ENCODE measurements at places on chromosomes 1 and 21.

DNA sequence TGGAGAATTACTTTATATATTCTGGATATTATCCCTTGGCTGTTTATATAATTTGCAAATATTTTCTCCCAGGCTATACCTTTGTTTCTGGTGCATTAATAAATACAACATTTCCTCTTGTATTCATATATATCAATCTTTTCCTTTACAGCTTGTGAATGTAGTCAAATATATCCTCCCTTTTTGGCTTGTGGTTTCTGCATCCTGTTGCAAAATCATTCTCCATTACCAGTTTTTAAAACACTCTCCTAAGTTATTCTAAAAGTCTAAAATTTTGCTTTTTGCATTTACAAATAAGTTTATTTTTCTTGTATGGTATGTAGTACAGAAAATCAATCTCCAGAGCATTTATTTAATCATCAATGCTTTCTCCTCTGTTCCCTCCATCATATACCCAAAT, 909.4 kb downstream of the ADGRL2 start:
- DNase-seq: no peak

DNA sequence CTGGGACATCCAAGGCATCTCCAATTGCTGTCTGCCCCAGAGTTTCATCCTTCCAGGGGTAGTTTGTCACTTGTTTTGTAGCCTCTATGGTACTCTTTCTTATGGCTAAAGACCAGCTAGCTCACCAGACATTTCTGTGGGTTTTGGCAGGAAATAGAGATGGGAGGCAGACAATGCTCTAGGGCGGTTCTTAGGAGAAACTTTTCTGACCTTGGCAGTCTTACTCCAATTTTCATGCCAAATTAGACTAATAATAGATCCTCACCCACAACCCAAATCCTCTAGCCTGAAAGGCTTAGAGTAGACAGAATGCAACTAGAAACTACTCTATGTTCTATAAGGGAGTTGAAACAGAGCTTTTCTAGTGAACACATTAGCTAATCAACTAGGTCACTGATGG, 69.8 kb downstream of the LRIG2 start:
- DNase-seq: no peak

- DNase-seq: no peak
Observed at GRCh38 chr1:48039088-48040054, 42.2 kb upstream of the TRABD2B start.

DNA sequence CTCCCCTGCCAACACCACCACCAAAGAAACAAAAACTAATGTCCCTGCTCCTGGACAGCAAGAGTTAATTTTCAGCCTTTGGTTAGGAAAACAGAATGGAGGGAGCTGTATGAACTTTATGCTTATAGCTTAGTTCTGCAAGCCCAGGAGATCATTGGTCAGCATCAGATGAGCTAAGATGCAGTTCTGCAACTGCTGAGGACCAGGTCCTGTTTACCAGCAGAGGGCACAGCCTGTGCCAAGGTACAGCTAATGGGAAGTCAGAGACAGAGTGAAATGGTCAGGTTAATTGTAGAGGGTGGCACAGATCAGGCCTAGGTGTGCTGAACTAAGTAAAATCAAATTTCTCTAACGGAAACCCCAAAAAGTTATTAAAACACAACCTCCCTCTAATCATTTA, 161.3 kb downstream of the ROR1 start:
- no peak for DNase-seq

- DNase-seq: no peak
Observed at GRCh38 chr1:210677533-210677932, 348.8 kb downstream of the HHAT start.

DNA sequence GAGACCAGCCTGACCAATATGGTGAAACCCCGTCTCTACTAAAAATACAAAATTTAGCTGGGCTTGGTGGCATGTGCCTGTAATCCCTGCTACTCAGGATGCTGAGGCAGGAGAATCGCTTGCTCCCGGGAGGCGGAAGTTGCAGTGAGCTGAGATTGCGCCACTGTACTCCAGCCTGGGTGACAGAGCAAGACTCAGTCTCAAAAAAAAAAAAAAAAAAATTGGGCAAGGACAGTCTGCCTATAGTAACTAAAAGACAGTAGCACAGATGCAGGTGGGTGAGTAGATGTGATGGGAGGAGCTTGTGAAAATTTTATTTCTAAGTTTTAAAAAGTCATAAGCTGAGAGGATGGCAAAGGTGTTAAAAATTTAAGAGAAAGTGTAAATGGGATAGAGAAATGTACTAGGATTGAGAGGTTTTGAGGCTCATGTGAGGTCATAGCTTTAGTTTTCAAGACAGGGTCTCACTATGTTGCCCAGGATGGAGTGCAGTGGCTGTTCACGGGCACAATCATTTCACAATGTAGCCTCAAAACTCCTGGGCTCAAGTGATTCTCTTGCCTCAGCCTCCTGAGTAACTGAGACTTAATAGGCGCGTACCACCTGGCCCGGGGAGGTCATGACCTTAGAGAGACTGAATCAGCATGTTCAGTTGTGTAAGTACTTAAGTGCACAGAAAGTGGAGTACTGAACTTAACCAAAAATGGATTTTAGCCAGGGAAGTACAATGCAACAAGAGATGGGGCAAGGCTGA, 33.7 kb downstream of the PTP4A2 start:
- no peak for DNase-seq

DNA sequence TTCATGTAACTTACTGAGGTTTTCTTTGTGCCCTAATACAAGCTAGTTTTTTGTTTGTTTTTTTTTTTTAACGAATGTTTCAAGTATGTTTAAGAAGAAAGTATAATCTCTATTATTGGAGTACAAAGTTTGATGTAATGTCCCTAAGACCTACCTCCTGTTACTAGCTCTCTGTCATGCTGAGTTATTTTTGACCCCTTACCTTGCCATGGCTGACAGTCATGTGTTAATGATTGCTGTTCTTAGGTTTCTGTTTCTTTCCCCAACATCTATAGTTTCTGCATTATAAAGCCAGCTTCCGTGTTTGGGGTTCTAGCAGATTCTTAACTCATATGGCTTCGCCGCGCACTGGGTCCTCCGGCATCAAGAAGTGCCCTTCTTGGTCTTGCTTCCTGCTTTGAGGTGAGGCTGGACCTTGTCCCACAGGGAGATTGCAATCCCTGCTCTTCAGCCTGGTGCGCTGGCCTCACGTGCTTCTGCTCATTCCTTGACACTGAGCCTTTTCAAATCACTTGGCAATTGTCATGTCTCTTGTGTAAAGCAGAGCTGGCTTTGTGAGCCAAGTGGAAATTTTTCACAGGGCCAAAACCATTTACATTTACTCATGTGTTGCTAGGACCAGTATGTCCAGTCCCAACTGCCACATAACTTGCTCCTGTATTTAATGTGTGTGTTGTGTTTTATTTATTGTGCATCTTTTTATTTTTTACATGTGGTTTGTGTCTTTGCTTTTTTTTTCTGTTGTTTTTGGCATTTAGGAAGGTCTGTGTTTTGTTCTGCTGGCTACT, 135.0 kb upstream of the COL6A1 start:
- no peak for DNase-seq

GRCh38 chr1:202255343-202255742, 61.7 kb downstream of the LGR6 start:
- no peak for DNase-seq

- DNase-seq: no peak
Observed at GRCh38 chr1:8015809-8016165, 10.3 kb downstream of the ERRFI1 start.

DNA sequence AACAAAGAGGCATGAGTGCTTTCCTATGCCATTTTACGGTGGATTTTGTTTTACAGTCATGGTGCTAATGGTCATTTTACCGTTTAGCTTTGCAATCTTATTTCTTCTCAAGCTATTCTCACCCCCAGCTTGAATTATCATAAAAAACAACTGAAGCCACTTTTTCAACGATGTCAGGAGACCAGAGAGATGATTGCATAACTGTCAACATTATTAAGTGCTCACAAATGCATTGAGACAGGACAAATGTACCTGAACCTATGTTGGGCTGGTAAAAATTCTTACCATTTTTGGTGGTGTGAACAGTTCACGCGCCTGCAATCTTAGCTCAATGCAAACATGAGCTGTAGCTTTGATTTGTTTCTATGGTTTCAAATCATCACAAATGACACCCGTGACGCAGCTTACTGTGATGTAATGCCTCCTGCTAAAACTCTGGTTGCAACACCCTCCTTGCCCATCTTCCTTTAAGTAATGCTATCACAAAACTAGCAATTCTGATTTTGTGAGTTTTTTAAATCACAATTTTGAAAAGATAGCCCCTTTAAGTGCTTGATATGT, 104.4 kb downstream of the UCHL5 start:
- DNase-seq: peak; percentile 50

- no peak for DNase-seq
Observed at GRCh38 chr21:41217671-41218385, 49.9 kb downstream of the BACE2 start.

GRCh38 chr1:153532181-153532580, 3.6 kb downstream of the S100A6 start:
- DNase-seq: no peak

DNA sequence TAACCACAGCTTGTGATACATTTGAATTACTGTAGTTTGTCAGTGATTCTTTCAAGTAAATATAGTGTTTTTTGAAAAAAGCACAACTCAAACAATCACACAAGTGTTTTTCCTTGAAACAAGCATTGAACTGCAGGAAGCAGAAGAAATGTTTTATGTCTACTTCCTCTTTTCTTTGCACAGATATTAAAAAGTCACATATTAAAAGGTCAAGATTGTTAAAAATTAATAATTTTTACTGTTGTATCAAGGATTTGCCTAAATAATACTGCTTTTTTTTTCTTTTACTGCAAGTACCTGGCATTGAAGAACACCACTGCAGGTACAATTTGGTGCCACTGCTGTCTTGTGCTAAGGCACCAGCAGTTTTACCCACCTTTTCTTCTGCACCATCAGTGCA, 214.2 kb upstream of the C1orf105 start:
- DNase-seq: no peak

- DNase-seq: no peak
Observed at GRCh38 chr1:221992427-221992826, 250.5 kb upstream of the DUSP10 start.

DNA sequence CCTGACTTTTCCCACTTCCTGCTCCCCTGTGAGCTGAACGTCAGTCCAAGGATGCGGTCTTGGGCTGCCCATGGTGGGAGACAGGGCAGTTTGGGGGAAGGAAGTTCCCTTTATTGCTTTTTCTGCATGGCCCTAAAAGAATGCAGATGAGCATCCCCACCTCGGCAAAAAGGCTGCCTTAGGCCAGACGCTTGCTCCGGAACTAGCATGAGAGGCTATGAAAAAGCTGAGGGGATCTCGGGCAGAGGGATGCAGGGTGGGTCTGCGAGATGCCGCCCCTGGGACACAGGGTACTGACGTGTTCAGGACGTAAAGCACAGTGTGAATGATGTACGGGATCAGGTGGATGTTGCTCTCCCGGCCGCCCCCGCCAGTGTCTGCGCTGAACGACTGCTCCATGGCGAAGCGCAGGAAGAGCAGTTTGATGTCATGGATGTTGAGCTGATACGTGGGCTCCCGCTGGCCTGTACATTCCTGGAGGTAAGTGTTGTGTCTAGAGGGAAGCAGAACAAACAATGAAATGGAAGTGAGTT, 125.8 kb downstream of the UBR4 start:
- DNase-seq: no peak

GRCh38 chr1:66770694-66771093, 18.4 kb downstream of the DYNLT5 start:
- peak; percentile 22 for DNase-seq

GRCh38 chr21:44374601-44375280, 21.3 kb downstream of the TRPM2 start:
- no peak for DNase-seq

DNA sequence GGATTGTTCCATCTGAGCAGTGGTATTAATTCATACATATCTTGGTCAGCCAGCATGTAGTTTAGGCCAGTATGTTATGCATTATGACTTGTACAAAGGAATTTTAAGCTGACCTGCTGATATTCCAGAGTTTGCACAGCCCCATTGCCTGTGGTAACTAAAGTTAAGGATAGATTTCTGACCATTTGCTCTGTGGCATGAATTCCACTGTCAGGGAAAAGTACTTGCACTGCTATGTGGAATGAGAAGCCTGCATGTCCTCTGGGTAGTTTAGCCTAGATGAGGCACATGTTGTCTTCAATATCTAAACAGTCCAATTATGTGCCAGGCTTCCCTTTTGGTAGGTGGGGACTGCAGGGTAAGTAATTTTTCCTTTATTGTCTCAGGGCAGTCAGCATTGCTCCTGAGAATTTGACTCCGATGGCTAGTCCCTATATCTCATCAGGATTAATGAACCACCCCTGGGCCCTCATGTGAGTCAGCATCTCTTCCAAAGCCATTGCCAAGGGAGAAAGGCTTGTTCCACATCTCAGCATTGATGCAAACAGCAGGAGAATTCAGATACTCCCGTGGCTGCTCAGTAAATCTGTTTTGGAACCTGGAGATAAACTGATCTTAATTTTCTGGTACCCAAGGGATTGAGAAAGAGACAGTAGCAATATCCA, 30.2 kb downstream of the NEK7 start:
- no peak for DNase-seq

DNA sequence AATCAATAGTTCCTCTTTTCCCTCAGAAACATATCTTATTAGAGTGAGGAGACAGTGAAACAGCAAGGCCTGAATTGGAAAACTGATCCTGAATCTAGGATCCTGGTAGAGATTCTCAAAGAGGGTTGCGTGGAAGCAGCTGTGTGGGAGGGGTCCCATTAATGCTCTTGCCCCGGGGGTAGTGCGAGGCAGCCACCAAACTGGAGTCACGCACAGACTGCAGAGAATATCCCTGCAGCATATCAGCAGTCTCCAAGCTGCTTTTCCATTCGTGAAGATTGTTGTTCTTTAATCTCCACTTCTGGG, 150.1 kb downstream of the DISC1 start:
- DNase-seq: no peak

DNA sequence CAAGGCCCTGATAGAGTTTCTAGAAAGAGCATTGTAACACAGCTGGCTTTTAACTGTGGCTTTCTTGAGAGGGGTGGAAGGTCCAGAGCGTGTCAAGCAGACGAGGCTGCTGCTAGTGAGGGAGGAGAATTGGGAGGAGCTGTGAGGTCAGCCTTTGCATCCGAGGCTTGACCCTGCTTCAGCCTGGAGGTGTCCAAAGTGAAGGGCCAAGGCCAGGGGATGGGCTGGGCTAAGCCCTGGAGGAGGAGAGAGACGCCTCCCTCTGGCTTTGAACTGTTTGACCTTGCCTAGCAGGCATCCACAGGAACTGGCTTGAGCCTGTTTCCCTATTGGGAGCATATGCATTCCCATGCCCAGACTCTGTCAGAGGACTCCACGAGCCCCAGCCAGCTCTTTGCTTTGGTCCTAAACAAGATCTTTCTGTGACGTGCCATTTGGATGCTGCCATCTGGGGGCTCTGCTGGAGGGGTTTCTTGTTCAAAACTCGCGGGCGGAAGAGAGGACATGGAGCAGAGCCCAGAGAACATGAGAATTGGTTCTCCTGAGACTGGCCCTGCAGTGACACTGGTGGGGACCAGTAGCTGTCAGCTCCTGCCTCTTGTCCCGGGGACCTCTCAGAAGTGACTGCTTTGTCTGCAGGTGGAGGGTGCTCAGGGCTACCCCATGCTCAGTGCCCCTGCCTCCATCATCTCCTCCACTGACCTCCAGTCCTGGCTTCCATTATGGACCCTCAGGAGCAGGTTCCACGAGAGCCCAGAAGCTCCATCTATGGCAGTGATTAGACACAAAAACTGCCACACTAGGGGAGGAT, 5.5 kb downstream of the ACTRT2 start:
- DNase-seq: no peak

- no peak for DNase-seq
Observed at GRCh38 chr21:42236693-42237092, 17.8 kb downstream of the ABCG1 start.

Data from NCI-H2081 (cell line).